A172 (cell line): ENCODE measurements at places on chromosomes 3 and 15. TPM values are rescaled to one million over a fixed set of nuclear protein-coding genes. Genes with fewer than 3 reads are reported as not detected.

Gene DCLK3
- not detected in 2 replicates for total RNA-seq

Gene RTP1
- not detected in 2 replicates for total RNA-seq

GRCh38 chr15:39596358-39597051 lies 15.6 kb downstream of the THBS1 start:
- DNase-seq = no peak

Gene SERINC4
- not detected in 2 replicates for total RNA-seq
